KG1 (cell line): ENCODE measurements at places on chromosomes 3 and 15.

GRCh38 chr15:57263520-57263919 lies 112.8 kb upstream of the CGNL1 start:
- no peak for DNase-seq

- no peak for DNase-seq
These were observed 51.8 kb downstream of the GRAMD1C start for GRCh38 chr3:113890256-113890900.

- DNase-seq = no peak
These were observed 56.5 kb upstream of the PLSCR4 start for GRCh38 chr3:146307456-146307725.

- DNase-seq = no peak
These were observed 32.0 kb upstream of the SEMA6D start for GRCh38 chr15:47685141-47685870.

DNA sequence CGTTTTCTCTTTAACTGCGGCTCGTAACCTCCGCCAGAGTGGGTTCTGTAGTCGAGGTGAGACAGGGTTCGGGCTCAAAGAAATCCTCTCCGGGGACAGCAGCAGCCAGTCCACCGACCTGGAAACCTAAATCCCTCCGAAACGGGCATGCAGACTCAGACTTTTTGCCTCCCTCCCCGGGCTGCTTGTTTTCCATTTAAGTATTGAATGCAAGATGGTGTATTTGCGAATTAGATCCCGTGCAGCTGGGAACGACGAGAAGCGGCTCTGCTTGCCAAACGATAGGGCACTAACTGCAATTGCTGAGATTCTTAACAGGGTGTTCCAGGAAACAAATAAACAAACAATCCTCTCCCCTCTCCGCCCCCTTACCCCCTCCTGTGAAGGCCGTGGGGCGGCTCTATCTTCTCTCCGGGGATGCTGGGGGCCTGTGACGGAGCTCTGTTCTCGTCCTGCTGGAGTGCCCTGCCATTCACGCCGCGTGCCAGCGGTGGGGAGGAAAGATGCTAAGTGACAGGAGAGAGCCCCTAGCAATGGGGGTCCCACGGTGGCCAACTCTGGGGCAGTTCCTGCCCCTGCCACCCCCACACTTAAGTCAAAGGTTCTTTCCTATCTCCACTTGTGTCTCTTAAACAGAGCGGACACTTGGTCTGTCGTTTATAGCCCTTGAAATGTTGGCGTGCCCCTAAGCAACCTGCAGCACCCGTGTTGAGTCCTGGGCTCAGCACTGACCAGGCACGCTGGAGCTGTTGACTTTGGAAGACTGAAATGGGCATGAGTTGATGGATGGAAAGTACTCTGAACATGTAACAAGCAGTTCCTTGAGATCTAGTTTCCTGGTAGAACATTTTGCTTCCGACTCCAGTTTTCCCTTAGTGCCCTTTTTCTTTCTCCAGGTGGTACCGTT lies 1.3 kb upstream of the ETV5 start:
- no peak for DNase-seq
